SK-N-MC (cell line): ENCODE measurements at places on chromosomes 3 and 15.

GRCh38 chr15:83842281-83842680 lies 188.4 kb downstream of the ADAMTSL3 start:
- no peak for DNase-seq

DNA sequence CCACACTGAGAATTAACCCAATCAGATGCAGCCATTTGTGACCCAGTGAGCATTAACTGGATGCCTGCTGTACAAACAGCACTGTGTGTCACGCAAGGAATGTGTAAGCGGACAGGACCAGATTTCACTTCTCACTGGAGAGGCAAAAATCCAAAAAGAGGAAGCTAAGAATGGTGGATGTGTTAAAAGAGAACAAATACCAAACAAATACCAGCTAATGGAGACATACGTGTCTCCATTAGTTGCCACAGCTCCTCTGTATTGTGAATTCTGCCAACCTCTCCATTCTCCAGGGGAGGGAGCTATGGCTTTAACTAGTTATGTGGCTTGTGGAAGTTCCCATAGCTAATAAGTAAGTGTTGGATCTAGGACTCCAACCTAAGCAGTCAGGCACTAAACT lies 2.6 kb downstream of the LTF start:
- DNase-seq: no peak

- DNase-seq: no peak
These were observed 4.7 kb downstream of the RRP9 start for GRCh38 chr3:51937014-51937413.

DNA sequence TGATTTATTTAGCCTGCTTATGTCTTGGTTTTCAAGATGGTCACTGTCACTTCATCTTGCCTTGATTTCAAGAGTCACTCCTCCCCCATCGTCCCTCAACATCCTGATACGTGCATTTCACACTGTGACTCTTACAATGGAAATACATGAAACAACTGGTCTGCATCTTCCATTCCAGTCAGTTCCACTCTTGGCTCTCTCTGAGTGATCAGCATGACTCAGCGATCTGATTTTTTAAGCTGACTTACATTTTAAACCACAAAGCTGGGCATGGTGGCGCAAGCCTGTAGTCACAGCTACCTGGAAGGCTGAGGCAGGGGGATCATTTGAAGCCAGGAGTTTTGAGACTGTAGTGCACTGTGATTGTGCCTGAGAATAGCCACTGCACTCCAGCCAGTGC lies 271.2 kb upstream of the ROPN1 start:
- DNase-seq: no peak

- DNase-seq: no peak
These were observed 92.3 kb downstream of the TMEM212 start for GRCh38 chr3:171935261-171936123.
